ENCODE measurements at places on chromosomes 11 and 22. TPM values are rescaled to one million over a fixed set of nuclear protein-coding genes. Genes with fewer than 3 reads are reported as not detected.

The PNPLA5 gene
- not detected for total RNA-seq

The MAPK8IP2 gene
- 0.34 TPM for total RNA-seq

The SPON1 gene
- 0.17 TPM for total RNA-seq

The GAL gene
- total RNA-seq: 0.74 TPM

The PATE2 gene
- total RNA-seq: not detected

The BTBD10 gene
- total RNA-seq: 140 TPM

The LRRC75B gene
- 3.4 TPM for total RNA-seq

The BCO2 gene
- 0.68 TPM for total RNA-seq

The GRM5 gene
- under 0.01 TPM for total RNA-seq

GRCh38 chr11:57248780-57249383, 11.8 kb upstream of the APLNR start:
- peak; percentile 90 for DNase-seq

DNA sequence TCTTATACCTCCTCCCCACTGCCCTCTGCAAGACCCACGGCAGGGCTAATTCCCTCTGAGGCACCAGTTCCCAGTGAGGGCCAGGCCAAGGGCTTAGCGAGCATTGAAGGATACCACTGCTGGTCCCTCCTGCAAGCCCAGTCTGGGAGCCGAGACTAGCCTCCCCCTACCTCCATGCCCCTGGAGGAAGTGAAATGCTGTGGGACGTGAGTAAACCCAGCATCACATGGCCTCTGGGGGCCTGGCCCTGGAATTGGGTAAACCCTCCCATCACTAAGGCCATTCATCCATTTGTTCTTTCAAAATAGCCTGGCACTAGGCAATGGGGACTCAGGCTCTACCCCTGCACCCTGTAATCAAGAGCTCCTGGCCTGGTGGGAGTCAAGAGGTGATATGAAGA, 24.7 kb downstream of the ARAP1 start:
- DNase-seq: no peak

- DNase-seq: no peak
Observed at GRCh38 chr11:21771097-21771496, 421.8 kb upstream of the ANO5 start.

DNA sequence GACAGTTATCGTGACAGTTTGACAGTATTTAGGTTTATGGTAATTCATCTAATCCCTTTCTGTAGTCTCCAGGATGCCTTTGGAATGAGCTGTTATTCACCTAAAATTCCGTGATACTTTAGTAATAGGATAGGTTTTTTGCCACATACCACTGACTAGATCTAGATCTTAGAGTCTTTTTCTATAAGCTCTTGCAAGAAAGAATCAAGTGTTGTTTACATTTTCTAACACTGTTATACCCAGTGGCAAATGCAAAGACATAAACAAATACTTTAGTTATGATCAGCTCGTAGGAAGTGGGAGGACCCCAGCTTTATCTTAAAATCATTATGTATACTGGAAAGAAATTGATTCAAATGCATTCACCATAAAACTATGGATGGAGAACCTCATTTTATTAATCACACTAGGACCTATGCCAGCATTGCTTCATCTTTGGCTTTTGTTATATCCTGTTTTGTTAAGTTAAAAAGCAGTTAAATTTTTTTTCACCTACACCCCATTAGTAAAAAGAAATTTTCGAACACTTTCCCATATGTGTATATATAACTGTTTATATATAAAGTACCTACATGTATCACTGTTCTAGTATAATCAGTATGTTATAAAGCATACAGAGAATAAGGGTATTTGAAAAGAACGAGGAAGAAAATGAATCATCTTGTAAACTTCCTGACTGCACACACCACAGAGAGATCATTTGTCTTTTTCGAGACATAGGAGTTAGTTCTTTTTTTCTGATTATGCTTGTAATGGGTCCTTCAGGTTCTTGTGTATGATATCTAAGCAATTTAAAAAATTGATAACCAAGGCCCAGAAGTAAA, 60.9 kb downstream of the PDHX start:
- peak; percentile 44 for DNase-seq

DNA sequence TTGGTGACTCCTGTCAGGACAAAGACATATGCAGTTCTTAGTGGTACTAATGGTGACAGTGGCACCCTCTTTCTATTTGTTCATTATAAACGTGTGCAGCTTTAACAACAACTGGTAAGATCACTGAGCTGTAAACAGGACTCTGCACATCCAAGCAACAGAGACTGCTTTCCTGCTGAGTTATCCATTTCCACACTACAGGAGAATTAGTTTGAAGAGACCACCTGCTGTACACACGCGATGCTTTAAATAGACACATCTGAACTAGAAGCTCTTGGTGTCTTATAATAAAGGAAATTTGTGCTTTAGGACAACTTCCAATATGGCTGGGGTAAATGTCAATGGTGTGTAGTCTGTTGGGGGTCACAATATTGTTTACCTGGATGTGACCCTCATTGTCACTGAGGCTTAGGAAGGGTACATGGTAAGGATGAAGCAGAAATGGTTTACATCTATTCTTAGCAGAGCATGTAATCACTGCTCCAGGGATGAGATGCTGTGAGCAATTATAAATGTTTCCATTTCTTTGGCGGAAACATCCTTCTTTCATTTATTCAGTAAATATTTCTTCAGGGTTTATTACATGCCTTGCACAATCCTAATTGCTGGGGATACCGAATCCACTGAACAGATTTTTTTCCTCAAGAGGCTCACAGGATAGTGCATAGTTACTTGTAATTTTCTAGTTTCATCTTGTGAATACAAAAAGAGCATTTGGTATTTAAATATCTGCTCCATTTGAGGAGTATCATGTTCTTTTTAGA, 354.0 kb upstream of the CCDC90B start:
- no peak for DNase-seq

GRCh38 chr22:35197071-35197470, 60.2 kb upstream of the HMGXB4 start:
- no peak for DNase-seq

DNA sequence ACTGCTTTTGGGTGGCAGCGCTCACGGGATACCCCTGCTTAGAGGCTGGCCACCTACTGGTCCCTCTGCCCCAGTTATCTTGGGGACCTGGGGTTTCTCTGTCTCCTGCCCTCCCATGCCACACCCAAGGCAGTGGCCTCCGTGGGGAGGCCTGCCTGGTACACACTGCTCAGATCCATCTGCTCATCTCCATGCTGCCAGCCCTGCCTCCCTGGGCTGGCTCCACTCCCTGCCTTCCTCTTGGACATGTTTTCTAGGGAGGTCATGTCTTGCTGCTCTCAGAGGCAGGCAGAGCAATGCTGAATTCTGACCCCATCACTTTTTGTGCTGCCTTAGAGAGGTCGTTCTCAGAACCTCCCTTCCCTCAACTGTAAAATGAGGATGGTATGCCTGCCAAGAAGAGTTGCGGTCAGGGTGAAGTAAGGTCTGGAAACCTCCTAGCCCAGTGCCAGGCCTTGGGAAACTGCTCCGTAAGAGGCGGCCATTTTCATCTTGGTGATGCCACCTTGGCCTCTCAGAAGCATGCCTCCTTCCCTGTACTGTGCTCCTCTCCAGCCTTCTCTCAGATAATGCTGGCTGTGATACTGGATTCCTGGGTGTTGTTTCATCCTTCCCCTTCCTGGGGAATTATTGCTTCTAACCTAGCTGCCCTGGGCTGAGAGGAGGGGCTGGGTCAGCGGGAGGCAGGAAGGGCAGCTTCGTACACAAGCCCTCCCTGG, 186.4 kb upstream of the ZBED5 start:
- no peak for DNase-seq

- no peak for DNase-seq
Observed at GRCh38 chr11:15258433-15259165, 143.9 kb downstream of the INSC start.

DNA sequence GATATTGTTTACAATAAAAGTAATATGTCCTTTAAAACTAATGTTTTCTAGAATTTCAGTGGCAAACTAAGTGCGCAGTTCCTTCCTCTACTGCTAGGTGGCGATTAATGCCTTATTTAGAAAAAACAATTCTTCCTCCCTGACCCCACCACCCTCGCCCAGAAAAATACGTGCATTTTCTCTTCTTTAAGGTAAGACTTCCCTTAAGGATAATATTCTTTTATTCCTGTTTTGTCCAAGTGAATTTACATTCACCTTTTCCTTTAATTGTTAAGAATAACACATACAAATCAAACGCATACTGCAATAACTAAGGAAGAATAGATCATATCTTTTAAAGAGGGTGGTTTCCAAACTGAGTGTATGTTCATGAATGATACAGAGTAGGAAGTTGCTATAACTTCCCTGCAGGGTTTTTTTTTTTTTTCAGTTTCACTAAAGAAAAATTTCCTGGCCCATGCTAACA, 17.0 kb upstream of the PSMA1 start:
- peak; percentile 56 for DNase-seq

DNA sequence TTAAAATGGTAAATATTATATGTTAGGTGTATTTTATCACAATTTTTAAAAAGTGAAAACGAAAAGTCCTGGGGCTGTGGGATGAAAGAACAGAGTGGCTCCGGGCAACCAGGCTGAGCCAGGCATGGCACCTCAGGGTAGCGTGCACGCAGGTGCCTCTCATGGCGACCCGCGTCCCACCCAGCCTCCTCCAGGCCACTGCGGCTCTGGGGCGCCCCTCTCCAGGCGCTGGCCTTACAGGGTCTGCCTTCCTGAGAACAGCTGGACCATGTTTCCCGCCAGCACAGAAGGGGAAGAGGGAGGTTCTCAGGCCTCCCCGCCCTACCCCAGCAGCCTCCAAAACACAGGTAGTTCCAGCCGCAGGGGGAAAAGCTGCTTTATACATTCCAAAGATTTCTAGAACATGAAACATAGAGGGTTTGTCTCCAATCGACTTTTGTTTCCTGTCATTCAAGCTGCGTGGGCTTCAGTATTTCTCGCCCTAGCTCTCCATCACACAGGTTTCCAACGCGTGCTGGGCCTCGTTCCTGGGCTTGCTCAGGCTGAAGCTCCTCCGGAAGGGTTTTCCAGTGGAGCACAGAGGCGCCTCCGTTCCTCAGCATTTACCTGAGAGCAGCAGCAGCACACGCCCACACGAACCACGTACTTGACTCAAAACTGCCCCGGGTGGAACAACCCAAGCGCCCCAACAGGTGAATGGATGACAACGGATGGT, 10.5 kb downstream of the EHD1 start:
- peak; percentile 39 for DNase-seq

DNA sequence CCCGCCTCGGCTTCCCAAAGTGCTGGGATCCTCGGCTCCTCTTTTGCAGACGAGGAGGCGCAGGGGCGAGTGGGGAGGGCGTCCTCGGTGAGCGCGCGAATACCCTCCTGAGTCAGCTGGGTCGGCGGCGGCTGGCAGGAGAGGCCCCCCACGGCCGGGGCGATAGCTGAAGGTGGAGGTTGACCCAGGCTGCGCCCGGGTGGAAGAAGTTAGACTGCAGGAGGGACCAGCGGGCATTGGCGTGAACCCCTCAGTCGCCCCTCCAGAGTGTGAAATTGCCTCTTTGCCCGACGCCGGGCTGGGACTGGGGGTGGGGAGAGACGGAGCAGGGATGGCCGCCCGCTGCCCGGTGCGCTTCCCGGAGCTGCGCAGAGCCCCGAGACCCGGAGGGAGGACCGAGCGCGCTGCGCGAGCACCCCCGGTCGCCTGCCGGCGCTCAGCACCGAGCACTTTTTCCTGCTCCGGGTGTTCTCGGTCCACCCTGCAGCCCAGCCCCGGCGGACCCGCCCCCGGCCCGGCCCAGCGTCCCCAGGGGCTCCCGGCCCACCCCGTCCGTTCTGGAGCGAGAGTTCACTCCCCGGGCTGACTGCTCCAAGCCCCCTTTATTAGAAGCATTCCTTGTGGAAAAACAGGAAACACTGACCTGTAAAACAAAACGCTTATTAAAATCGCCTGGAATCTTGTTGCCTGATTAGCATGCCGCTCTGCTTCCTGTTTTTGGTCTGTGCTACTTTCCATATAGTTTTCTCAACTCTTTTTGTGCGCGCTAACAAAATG, 13.7 kb upstream of the CPT1A start:
- peak; percentile 93 for DNase-seq

GRCh38 chr11:64710418-64711137, 12.4 kb downstream of the NRXN2 start:
- DNase-seq: no peak

DNA sequence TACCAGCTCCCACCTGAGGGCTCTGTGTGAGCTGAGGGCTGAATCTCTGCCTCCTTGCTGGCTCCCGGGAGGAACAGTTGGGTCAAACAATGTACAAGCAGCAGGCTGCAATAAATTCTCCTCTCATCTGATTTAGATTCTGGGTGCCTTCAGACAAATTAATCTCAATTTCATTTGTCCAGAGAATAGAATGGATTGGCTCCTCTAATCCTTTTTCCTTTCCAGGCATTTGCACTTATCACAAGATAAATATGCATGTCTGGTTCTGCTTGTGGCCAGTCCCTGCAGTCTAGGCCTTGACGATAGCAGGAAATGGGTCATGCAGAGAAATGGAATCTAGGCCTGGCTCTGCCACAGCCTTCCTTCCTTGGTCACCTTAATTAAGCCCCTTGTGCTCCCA, 28.7 kb downstream of the UPB1 start:
- DNase-seq: peak; percentile 20

DNA sequence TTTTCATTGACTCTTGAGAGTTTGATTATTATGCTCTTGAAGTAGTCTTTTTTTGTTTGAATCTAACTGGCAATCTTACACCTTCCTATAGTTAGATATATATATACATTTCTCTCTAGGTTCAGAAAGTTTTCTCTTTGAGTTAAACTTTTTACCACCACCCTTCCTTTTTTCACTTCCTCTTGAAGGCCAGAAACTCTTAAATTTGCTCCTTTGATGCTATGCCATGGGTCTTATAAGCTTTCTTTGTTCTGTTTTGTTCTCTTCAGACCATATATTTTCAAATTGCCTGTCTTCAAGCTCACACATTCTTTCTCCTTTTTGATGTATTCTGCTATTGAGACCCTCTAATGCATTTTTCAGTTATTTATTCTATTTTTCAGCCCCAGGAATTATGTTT, 513.5 kb upstream of the CNTN5 start:
- no peak for DNase-seq

DNA sequence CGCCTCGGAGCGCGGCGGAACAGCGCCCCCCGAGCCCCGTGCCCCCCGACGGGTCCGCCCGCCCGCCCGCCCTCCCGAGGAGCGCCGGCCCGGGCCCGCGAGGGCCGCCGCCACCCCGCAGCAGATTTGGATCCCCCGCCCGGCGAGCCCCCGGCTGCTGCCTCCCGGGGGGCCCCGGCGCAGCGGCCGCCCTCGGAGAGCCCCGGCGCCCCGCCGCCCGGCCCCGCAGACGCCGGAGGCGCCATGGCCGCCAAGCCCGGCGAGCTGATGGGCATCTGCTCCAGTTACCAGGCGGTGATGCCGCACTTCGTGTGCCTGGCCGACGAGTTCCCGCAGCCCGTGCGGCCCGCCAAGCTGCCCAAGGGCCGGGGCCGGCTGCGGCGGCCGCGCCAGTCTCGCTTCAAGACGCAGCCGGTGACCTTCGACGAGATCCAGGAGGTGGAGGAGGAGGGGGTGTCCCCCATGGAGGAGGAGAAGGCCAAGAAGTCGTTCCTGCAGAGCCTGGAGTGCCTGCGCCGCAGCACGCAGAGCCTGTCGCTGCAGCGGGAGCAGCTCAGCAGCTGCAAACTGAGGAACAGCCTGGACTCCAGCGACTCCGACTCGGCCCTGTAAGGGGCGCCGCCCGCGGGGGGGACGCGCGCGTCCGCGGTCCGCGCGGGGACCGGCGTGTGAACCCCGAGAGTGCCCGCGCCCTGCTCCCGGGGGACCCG, 380 bp downstream of the C11orf96 start:
- DNase-seq: peak; percentile 64

- no peak for DNase-seq
Observed at GRCh38 chr11:23404225-23405160, 544.2 kb upstream of the CCDC179 start.

Measured in dermis blood vessel endothelial cell (primary cell).